Left kidney (tissue), 8 donors: ENCODE measurements at places on chromosomes 3 and 15.
A peak's percentile ranks its signal among the peaks of the same experiment; 100 is the strongest.

DNA sequence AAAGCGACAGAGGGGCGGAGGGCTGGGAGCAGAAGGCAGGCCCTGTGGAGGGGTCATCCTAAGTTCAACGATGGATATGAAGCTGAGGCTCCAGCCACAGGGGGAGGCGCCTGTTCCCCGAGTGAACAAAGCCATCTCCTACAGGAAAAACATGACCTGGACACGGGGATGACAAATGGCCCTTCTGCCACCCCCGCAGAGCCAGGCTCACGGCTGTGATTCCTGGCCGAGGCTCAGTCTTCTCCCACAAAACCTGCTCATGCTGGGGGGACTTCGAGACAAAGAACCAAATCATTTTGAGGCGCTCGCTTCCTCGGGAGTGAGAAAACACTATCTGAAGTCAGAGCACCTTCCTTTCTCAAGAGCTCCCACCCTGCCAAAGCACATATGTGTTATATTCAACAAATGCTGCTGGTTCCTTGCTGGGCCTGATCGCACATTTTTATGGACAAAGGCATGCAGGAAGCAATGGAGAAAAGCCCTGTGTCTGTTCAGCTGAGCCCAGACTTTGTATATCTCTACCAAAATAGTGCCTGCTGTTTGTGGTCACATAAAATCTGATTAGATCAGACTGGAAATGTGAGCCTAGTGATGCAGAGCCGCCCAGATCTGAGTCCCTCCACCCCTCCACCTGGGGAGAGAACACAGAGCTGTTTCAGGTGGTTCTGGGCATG is 5.6 kb downstream of the RBP1 start:
- peak; percentile 80 for DNase-seq

- no peak for DNase-seq
Measured at GRCh38 chr3:113423699-113424098, 17.6 kb downstream of the CFAP44 start.

GRCh38 chr3:175308097-175308496 is 449.0 kb downstream of the NAALADL2 start:
- DNase-seq: no peak

- DNase-seq: no peak
Measured at GRCh38 chr15:63051156-63052066, 8.9 kb downstream of the TPM1 start.

DNA sequence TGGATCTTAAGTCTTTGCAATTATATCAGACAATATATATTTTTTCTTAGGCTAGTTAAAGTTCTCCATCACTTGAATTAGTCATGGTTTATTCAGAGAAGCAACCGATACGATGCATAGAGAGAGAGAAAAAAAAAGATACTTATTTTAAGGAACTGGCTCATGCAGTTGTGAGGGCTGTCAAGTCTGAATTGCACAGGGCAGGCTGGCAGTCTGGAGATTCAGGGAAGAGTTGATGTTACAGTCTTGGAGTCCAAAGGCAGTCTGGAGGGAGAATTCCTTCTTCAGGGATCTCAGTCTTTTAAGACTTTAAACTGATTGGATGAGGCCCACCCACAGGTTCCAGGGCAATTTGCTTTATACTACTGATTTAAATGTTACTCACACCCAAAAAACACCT is 412.6 kb downstream of the IL5RA start:
- no peak for DNase-seq

- DNase-seq: no peak
Measured at GRCh38 chr3:151974067-151974466, 100.6 kb downstream of the SUCNR1 start.

- no peak for DNase-seq
Measured at GRCh38 chr15:90202929-90203328, 1.8 kb downstream of the SEMA4B start.

GRCh38 chr15:48872632-48873031 is 5.3 kb upstream of the EID1 start:
- no peak for DNase-seq

DNA sequence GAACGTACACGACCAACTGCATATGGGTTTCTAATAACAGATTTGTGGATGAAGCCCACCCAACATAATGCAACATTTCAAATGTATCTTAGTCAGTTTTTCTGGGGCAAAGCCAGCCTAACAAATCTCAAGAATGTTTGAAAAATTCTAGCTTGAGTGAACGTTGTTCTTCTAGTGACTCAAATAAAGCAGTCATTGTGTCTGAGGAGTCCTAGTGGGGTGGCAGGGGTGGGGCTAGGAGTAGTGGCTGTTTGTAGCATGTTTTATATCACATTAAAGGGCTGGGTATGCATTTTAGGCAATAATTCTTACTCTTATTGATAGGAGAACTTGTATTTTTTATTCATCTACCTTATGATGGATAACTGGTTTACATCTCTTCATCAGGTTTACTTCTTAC is 6.0 kb downstream of the B3GNT5 start:
- no peak for DNase-seq

DNA sequence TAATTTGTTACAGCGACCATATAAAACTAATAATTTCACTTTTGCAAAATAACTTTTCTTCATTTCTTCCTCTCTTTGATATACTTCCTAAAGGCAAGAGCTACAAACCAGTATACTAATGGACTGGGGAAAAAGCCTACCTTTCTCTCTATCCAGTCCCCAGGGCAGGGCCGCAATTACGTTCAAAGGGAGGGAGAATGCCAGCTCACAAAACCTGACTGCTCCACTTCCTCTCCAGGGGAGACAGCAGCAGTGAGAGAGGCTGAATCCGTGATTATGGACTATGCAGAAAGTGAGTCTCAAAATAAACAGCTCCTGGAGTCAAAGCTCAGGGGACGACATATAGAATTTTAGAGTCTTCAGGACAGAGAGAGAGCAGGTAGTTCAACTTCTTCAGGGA is 126.9 kb upstream of the HES1 start:
- DNase-seq: no peak

DNA sequence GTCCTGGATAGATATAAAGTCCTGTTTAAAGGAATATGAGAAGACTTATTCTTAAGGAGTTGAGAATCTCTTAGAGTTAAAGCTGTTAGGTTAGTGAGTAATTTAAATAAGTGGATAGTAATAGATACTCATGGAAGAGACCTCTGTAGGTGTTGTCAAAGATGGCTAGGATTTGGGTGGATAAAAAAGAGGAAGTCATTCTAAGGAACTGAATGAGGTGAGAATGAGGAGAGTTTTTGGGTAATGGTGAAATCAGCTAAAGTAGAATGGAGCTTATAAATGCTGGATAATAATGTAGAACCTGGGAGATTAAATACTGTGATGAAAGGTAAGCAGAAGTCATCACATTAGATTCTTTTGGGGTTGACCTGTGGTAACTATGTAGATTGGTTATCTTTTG is 8.1 kb downstream of the ARIH1 start:
- no peak for DNase-seq

- DNase-seq: no peak
Measured at GRCh38 chr3:107798381-107798780, 275.6 kb downstream of the BBX start.

DNA sequence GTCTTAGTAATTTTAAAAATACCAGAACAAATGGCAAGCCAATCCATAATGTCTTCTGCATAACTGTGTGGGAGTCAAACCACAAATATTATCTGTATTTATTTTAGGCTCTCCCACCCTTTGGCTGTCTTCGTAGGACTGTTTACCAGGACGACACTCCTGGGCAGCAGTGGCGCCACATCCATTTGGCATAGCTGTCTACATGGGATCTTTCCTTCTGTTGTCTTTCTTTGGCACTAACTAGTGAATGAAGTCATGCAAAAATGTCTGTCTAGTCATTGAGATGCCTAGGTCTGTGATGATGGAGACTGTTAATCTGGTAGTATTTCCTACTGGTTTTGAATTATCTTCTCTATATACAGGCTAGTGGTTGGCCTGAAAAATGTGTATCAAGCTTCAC is 54.0 kb upstream of the CHMP2B start:
- no peak for DNase-seq

DNA sequence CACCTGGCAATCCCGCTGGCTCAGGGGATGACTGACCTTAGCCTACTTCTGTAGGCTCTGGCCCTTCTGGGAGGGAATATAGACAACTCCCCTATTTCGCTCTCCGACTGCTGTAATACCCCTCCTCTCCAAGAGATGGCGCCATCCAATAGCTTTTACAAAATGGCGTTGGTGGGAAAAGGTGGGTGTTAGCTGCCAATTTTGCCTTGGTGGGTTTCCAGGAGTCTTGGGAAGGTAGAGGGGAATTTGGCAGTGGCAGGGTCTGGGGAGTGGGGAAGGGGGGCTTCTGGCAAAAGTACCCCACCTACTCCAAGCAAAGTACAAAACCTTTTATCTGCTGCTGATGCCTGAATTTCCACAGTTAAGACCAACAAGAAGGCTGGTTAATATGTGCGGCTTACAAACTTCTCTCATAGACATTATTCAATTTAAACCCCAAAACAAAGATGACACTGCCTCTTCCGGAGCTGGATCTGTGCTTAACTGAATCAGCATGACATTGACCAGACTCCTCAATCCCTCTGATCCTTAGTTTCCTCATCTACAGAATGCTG is 62.1 kb downstream of the RASGRF1 start:
- DNase-seq: peak; percentile 38

DNA sequence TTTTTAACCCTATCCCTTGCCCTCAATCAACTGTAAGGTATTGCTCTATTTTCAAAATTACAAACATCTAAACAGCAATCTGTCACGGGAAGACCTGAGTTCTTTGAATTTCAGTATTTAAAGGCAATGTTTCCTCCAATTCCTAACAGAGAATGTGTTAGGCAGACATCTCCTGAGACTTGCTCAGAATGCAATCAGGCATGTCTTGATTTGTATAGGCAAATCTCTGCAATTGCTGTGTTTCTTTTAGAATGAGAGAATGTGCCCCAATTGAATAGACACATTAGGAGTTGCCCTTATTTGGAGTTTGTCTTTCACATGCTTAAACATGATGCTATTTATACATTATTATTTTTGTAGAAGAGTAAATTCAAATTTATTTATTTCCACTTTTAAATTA is 205.6 kb downstream of the CADM2 start:
- no peak for DNase-seq

DNA sequence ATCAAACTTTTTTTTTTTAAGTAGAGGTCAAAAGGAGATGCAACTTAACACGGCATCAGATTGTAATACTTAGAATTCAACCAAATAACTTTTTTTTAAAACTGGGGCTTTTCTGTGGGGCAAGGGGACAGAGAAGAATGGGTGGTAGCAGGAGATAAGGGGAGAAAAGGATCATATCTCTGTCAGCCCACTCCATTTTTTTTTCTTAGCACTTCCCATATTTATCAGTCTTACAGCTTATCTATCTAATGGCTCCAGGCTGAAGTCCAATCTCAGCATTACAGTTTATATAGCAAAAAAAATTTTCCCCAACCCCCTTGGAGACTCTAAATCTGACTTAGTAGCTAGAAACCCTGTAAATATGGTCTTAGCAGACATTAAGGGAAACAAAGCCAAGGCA is 69.3 kb downstream of the PIK3R4 start:
- no peak for DNase-seq

DNA sequence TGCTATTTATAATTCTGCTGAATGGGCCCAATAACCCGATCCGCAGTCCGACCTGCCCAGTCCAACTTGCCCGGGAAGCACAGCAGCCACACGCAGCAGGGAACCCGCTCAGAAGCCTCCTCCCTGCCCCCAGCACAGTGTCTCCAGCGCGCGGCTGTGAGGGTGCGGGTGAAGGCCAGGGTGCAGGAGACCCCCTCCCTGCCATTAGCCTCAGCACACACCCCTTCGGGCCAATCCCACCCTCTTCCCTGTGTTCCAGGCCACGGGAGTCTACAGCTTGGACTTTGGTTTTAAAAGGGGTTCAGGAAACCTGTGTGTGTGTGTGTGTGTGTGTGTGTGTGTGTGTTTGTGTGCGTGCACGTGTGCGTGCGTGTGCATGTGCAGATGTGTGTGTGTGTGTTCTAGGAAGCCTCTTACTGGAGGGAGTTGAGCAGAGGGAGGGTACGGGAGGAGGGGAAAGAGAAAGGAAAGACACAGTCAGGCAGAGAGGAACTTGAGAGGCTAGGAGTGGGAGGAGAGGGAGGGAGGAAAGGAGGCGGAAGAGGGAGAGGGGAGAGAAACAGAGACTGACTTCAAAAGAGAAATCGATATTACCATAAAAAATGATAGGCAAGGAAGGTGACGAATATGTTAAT is 34.2 kb downstream of the ATP2B2 start:
- DNase-seq: peak; percentile 68

DNA sequence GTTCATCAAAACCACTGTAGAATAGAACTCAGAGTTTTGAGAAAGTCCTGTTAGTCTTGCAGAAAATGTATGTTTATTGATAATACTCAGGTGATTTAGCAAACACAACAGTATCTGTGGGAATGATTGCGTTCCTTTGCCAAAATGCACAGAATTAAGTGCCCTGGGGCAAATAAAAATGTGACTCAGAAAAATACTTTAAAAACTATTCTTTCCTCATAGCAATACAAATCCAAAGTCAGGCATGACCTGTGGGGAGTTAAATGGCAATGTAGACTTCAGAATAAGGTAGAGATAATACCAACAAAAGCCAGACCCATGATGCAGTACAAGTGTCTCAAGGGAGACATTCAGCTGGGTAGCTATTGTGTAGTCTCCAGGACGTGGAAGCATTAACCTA is 72.3 kb upstream of the SNTN start:
- no peak for DNase-seq

- DNase-seq: no peak
Measured at GRCh38 chr3:134353171-134353825, 20.9 kb downstream of the AMOTL2 start.

- no peak for DNase-seq
Measured at GRCh38 chr3:171752329-171752728, 58.0 kb downstream of the PLD1 start.

- no peak for DNase-seq
Measured at GRCh38 chr3:186241910-186242821, 119.9 kb downstream of the DGKG start.

GRCh38 chr15:63896336-63897115 is 62.8 kb upstream of the HERC1 start:
- no peak for DNase-seq

- DNase-seq: no peak
Measured at GRCh38 chr3:105647047-105647446, 221.8 kb downstream of the CBLB start.

DNA sequence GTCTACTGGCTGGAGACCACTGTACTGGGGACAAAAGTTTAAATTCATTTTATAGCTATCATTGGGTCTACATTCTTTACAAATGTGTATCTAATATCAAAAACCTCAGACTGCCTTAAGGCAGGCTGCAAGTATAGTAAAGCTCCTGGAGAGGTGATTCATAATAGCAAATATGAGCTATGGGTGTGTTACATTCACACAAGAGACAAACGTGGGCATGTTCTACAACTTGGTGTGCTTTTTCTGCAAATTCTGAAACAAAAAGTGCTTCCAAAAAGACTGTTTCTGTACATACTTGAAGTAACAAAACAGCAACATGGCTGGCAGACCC is 1101.4 kb downstream of the ROBO1 start:
- no peak for DNase-seq

GRCh38 chr15:38362355-38362754 is 91.6 kb upstream of the FAM98B start:
- DNase-seq: no peak

- no peak for DNase-seq
Measured at GRCh38 chr3:156488767-156489166, 66.2 kb downstream of the SSR3 start.
